Foreskin melanocyte (primary cell): ENCODE measurements at places on chromosomes 1 and 21.

- no peak for DNase-seq
Measured at GRCh38 chr1:179126338-179127060, 44.6 kb downstream of the TOR3A start.

GRCh38 chr1:111739194-111739924 is at the start of gene INKA2:
TSS of gene INKA2 (minus strand) at chr1:111739395. CDS start at chr1:111739242, 153 bp downstream.
- peak; percentile 68 for DNase-seq

- DNase-seq = no peak
Measured at GRCh38 chr1:10242811-10243210, 32.4 kb downstream of the KIF1B start.

- DNase-seq = no peak
Measured at GRCh38 chr1:210376836-210377372, 48.2 kb downstream of the HHAT start.

- DNase-seq = no peak
Measured at GRCh38 chr1:213135572-213135971, 84.5 kb downstream of the RPS6KC1 start.

- no peak for DNase-seq
Measured at GRCh38 chr1:58764294-58764978, 19.4 kb downstream of the JUN start.

GRCh38 chr1:93648656-93649055 is 33.0 kb downstream of the BCAR3 start:
- DNase-seq = no peak

- no peak for DNase-seq
Measured at GRCh38 chr1:245707941-245708340, 553.2 kb downstream of the KIF26B start.

DNA sequence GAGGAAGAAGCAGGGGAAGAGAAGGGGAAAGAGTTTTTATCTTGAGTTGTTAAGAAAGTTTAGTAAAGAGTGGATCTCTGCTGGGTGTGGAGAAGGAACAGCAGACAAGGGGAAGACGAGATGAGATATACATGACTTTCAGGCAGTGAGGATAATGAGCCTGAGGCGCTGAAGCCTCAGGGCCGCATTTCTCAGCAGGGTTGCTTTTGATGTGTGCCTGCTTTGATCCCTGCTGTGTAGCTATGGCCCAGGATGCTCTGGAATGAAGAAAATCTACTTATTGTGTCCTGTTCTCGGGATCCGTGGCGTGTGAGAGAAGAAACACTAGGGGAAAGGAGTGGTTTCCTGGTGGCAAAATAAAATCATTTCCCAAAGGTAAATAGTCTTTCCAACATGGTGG is 15.1 kb upstream of the RPE65 start:
- DNase-seq = no peak

DNA sequence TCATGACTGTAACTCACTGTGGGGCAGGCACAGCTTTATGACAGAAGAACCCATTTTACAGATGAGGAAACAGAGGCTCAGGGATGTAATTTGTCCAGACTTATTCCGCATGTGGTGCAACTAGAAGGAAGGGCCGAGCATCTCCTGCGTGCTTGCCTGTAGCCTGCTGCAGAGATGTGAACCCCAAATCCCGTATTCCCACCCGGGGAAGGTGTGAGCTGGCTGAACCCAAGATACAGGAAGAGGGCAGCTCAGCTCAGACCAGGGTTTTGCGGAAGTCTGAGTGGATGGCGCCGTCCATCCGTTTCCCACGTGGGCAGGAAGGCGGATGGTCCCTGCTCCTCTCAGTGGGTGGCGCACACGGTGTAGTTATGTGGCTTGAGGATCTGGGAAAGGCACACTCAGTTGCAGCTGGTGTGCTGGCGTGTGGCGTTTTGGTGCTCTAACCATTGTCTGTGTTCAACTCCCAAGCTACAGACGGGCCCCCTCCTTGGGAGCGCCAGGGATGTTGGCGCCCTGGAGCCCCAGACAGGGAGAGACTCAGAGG is 1.2 kb downstream of the CROCC start:
- DNase-seq = no peak

DNA sequence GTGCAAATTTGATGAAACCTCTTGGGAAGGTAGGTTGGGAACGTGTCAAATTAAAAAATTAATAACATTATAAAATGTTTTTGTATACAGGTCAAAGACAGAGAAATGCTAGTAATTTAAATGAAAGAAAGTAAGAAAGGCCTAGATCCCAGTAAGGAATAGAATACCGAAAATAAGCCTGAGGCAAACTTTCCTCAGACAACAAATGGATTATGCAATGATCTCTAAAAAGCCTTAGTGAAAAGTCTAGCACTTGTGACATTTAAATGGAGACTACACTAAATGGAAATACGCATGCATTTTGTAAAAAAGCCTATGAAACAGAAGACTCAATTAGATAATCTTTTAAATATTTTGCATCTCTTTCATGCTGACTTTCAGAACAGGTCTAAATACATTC is 138.5 kb upstream of the ZNHIT6 start:
- DNase-seq = peak; percentile 67

DNA sequence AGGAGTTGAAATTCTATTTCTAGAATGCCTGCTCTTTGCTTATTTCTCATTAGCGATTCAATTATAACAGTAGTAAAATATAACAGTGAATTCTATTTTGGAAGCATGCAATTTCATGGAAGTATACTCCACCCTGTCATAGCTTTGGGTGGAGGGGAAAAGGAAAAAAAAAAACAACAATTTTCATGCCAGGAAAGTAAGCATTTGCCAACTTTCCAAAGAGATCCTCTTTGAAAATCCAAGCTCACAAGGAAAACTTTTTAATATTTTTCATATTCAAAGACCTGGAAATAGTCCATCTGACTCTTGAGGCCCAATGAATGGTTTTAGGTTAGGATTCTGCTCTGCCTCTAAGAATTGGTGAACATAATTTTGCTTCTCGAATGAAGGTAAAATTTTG is 134.5 kb downstream of the PTPN14 start:
- no peak for DNase-seq

GRCh38 chr1:157195521-157196244 is 57.5 kb upstream of the ETV3 start:
- no peak for DNase-seq

DNA sequence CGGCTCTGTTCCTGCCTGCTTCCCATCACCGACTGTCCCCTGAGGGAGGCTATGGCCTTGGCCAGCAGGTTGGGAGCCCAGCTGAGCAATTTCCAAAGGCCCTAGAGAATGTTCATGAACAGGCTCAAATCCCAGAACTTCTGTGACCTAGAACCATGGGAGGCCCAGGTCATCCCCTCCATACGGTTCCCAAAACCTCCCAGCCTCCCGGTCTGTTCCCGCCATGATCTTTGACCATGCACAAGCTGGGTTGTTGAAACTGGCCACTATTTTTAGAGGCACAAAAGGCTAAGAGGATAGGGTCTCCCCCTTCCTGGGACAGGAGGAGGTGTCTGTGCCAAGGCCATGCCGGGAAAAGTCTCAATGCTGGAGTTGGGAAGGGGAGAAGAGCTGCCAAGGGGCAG is 27.5 kb downstream of the EPHA2 start:
- DNase-seq = no peak

DNA sequence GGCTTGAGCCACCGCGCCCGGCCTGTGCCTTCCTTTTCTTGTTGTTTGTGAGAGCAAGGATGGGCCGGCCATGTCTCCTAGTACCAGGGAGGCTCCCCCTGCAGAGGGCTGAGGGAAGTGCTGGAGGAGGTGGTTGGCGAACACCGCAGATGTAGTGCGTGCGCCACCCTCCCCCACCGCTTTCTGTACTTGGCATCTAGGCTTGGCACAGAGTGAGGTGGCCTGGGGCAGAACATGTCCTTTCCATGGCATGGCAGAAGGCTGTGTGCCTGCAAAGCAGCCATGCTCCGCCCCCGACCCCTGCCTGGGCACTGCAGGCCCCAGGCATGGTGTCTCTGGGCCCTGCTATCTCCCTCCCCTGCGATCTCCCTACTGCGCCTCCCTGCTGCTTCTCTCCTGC is 30.7 kb downstream of the ALPL start:
- DNase-seq = no peak

GRCh38 chr1:206649261-206649921 is 14.1 kb downstream of the DYRK3 start:
- DNase-seq = no peak

- no peak for DNase-seq
Measured at GRCh38 chr1:90537606-90538362, 179.3 kb downstream of the BARHL2 start.

DNA sequence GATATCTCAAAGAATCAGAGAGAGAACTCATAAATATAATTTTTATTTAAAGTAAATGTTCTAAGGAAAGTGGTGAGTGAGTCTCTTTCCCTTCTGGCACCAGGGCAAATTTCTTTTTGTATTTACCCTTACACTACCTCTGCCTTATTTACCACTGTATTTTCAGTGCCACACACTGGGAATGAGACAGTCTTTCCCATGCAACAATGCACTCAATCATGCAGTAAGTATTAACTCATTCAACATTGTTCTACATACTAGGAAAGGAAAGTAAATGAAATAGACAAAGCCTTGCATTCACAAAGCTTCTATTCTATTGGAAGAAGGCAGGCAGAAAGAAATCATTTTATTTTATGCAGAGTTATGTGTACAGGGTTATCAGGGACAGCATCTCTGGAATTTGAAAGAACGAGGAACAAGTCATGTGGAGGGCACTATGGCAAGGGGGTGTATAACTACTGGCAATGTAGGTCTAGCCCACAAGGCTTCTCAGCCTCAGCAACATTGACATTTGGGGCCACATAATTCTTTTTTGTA is 129.8 kb upstream of the PRDX6 start:
- peak; percentile 70 for DNase-seq

GRCh38 chr1:27601771-27602461 is 2.0 kb downstream of the AHDC1 start:
- no peak for DNase-seq

GRCh38 chr1:182601416-182601786 is 2.8 kb downstream of the RGS16 start:
- peak; percentile 47 for DNase-seq

DNA sequence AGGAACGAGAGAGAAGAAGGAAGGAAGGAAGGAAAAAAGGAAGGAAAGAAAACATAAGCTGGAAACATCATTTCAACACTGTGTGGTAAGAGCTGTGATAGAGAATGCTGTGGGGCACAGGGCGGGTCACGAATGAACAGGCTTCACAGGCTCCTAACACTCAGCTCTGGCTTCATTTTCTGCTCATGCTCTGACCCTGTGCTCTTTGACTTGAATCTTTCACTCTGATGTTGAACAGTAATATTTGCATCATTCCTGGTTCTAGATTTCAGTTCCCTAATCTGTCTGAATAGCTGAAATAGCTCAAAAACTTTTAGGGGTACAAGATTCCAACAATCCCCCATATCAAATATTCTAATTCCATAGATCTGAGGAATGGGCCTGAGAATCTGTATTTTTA is 207.3 kb downstream of the LHX8 start:
- no peak for DNase-seq

DNA sequence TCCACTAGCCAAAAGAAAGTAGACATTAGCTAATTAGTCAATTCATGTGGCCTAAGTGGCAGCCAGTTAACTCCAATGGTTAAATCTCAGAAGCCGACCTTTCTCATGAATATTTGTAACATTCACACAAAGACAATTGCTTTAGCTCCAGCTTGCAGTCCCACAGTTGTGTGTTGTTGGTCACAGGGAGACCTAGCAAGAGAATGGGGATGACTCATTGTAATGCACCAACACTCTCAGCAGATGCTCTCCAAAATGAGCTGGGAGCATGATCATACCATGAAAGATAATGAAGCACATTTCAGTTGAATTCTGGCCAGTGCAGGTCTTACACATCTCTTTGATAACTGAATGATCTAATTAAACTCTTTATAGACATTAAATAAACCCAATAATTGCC is 160.4 kb downstream of the HLX start:
- no peak for DNase-seq

DNA sequence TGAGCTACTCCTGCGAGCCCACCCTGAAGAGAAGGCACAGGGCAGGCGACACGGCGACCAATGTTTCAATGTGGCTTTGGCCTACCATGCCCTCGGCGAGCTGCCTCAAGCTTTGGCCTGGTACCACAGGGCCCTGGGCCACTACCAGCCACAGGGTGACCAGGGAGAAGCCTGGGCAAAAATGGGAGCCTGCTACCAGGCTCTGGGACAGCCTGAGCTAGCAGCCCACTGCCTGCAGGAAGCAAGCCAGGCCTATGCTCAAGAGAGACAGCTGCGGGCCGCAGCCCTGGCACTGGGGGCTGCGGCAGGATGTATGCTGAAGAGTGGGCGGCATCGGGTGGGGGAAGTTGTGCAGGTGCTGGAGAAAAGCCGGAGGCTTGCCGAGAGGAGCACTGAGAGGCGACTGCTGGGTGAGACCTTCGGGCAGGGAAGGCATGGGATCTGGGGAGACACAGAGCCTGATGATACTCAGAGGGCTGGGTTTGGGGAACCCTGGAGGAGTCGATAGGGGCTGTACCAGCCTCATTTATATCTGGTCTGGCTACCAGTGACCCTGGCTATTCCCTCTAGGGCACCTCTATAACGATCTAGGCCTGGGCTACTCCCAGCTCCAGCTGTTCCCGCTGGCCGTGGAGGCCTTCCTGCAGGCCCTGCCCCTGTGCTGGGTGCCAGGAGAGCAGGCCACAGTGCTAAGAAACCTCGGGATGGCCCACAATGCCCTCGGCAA is 2.3 kb downstream of the TTC24 start:
- no peak for DNase-seq

DNA sequence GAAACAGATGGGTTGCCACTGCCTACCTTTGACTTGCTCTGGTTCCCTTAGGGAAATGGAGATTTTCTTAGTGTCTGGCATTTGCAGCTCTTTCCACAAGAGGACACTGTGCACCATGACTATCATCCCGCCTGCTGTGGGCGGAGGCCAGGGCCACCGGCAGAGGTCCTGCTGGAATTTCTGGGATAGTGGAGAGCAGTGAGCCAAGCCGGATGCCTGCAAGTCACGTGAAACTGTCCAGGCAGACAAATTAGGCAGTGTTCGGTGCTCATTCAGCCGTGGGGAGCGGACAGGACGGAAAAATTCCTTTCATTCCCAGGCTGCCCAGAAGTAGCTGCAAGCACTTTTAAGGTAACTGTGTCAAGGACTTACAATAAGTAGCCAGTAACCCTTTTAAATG is 43.4 kb downstream of the IGSF5 start:
- peak; percentile 85 for DNase-seq

- DNase-seq = no peak
Measured at GRCh38 chr1:66833112-66833511, 32.0 kb upstream of the INSL5 start.

GRCh38 chr1:11729498-11730428 is 6.2 kb upstream of the AGTRAP start:
- no peak for DNase-seq
